ENCODE measurements at places on chromosomes 1 and 21.

DNA sequence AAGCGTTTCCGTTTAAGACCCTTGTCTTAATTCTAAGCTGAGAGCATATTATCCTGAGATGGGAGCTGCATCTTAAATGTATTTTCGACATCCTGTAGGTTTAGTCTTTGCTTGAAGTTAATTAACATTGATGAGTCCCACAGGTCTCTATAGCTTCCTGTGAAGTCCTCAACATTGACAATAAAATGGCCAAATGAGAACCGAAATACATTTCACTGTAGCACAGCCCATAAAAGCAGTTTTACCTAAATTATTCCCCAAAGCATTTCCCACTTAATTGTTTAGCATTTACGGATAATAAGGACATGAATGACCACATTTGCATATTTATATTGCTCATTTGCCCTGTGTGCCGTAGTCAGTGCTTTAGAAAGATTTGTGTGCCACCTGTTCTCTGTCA lies 116.4 kb downstream of the CRB1 start:
- DNase-seq: no peak

DNA sequence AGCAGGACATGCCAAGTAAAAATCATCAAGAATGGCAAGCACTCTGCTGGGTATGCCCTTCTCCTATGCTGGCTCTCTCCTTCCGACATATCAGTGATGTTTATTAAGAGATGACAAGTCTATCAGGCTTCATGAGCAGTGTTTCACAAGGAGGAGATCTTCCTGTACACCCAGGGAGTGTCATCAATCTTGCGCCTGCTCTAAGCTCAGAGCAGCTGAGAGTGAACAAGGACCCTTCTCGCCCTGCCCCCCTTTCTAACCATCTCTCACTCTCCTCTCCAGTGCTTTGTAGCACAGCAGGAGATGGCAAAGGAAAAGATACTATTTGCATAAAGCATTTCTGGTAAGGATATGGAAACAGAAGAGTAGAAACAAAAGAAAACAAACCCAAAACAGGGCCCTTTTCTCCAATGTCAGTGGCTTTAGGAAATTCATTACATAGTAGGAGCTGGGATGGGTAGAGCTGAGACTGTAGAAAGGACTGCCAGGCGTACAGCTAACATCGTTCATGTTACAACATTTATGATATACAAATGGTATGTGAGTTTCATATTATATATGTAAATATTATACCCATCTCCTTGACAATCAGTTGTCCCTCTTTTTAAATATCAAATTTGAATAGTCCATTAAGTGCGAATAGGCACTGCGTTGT lies 201.7 kb downstream of the NUF2 start:
- DNase-seq: no peak

- DNase-seq: no peak
These were observed 520 bp downstream of the ZBTB17 start for GRCh38 chr1:15975358-15975804.

DNA sequence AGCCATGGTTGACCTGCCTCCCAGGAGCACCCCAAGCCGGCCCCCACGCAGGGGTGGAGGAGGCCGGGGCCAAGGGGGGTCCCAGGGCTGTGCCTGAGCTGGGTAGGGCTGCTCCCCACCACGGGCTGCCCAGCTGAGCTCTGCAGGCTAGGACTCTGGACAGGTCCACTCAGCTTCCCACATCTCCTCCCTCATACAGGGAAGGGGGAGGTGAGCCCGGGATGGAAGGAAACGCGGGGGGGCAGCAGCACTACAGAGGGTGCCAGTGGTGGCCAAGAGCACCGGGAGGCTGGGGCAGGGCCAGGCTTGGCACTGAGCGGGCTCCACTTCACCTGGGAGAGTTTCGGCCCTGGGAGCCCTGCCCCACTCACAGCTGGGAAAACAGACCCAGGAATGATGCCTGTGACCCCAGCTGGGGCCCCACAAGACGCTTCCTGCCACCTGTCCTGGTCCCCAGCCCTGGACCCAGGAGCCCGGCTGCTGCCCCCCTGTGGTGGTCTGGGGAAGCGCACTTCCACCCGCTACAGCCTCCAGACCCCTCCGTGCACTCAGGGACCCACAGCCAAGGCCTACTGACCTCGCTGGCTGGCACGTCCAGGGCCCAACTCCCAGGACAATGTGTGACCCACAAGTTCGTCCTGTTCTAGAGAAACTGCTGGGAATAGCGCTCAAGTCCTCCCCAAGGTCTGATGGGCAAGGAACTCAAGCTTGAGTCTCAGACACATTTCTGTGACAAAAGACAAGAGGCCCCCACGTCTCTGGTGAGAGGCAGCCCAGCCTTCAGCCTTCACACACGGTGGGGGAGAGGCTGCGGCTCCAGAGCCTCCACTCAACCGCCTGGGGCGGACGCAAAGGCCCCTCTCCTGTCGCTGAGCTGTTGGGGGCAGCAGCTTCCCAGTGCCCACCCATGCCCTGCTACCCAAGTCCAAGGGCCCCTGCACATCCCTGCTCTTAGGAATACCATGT lies 3.0 kb downstream of the AURKAIP1 start:
- peak; percentile 77 for DNase-seq

DNA sequence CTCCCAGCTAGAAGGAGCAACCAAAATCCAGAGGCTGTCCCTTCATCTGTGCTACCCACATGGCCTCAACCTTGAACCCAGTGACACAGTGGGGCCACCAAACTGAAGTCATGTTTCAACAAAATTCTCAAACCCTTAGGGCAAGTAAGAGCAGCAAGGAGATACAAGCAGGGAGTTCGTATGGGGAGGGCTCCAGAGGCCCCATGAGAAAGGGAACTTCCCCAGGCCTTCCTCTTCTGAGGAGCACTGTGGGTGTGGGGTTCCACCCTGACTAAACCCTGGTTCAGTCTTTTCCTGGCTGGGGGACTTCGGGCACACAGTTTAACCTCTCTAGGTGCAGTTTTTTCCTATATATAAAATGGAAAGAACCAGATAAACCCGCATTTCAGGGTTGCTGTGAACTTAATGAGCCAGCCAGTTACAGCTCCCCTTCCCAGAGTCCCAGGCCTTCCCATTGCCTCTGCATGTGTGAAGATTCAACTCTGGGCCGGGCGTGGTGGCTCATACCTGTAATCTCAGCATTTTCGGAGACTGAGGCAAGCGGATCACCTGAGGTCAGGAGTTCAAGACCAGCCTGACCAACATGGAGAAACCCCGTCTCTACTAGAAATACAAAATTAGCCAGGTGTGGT lies 8.0 kb upstream of the THEMIS2 start:
- DNase-seq: peak; percentile 27

- peak; percentile 47 for DNase-seq
These were observed 52.9 kb upstream of the ECE1 start for GRCh38 chr1:21342961-21343838.

- DNase-seq: no peak
These were observed 60.9 kb upstream of the RUNX3 start for GRCh38 chr1:24990779-24991641.

DNA sequence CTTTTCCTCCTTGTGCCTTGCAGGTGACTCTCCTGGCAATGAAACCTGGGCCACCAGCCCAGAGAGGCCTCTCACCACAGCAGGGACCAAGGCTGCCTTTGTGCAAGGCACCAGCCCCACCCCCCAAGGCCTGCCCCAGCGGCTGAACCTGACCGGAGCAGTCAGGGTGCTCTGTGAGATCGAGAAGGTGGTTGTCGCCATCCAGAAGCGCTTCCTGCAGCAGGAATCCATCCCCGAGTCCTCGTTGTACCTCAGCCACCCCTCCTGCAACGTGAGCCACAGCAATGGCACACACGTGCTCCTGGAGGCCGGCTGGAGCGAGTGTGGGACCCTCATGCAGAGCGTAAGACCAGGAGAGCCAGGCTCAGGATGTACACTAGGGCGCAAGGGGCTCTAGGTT lies 51.7 kb downstream of the UMODL1 start:
- no peak for DNase-seq

DNA sequence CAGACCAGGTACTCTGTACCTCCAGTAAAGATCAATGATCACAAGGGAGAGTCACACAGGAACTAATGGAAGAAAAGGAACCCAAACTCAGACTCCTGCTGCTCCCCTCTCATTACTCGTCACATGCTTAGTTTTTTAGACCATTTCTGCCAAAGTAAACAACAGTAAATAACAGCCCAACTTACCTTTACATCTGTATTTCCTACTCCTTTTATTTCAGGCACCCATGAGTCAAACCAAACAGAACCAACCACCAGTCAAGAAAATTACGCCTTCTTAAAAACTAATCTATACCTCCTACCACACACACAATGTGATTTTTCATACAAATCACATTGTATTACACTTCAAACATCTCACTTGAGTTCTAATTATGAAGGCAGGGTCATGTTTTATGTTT lies 61.4 kb upstream of the HTR1D start:
- DNase-seq: no peak

- no peak for DNase-seq
These were observed 259.9 kb downstream of the HHIPL2 start for GRCh38 chr1:222288053-222288452.

GRCh38 chr21:45508607-45509565 lies 33.4 kb downstream of the SLC19A1 start:
- DNase-seq: no peak

DNA sequence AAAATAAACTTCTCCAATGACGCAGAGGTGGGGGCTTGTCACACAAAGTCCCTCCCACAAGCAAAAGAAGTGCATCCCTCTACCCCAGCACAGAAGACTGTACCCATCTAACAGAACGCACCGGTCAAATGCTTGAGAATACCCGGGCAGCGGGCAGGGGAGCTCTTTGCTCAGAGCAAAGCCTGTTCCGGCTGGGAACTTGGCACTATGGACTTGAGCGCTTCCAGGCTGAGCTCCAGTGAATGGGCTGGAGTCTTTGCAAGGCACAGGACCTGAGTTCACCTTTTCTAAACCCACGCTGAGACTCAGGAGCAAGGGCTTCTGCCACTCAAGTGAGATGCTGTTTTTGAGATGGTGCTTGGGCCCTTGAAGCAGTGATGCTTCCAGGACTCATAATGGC lies 20.3 kb downstream of the RHBG start:
- DNase-seq: no peak

- no peak for DNase-seq
These were observed 7.0 kb downstream of the NAV1 start for GRCh38 chr1:201545851-201546492.

Data from thymus (tissue), 14 donors.